ENCODE measurements at places on chromosomes 2 and 18.

GRCh38 chr2:97712693-97713295 lies 582 bp upstream of the ZAP70 start:
- H3K27me3 ChIP-seq = no peaks in the 10 kb centered on the region
- peak overlapping the region; percentile 91 for H3K4me3 ChIP-seq
- peak overlapping the region; percentile 82 for H3K27ac ChIP-seq
- H3K4me1 ChIP-seq = peaks cover 64% of the 10 kb centered on the region

GRCh38 chr18:37913051-37913450 lies 347.5 kb upstream of the CELF4 start:
- no peak overlapping the region for H3K4me3 ChIP-seq
- DNase-seq = no peak
- H3K36me3 ChIP-seq = no peaks in the 10 kb centered on the region
- H3K27ac ChIP-seq = no peak overlapping the region

DNA sequence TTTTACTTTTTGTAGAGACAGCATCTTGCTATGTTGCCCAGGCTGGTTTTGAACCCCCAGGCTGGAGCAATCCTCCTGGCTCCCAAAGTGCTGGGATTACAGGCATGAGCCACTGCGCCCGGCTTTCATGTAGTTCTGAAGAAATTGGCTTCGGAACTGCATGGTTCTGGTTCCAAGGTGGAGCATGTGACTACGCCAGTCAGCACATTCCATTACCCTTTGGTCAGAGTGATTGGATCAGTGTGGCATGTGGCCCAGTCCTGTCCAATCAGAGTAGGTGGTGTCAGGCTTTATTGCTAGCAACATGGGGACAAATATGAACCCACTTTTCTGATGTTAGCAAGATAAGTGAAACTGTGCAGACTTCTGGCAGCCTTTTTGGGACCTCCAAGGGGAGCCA lies 16.3 kb upstream of the ATOH8 start:
- H3K4me1 ChIP-seq = no peaks in the 10 kb centered on the region
- H3K36me3 ChIP-seq = no peaks in the 10 kb centered on the region
- H3K4me3 ChIP-seq = no peak overlapping the region

GRCh38 chr2:121804340-121804739 lies 48.9 kb downstream of the TSN start:
- no peaks in the 10 kb centered on the region for H3K36me3 ChIP-seq
- H3K4me3 ChIP-seq = no peak overlapping the region
- no peaks in the 10 kb centered on the region for H3K4me1 ChIP-seq
- H3K27me3 ChIP-seq = no peaks in the 10 kb centered on the region
- DNase-seq = no peak

- H3K27ac ChIP-seq = no peak overlapping the region
- H3K27me3 ChIP-seq = no peaks in the 10 kb centered on the region
- H3K4me3 ChIP-seq = no peak overlapping the region
- no peak for DNase-seq
- no peaks in the 10 kb centered on the region for H3K4me1 ChIP-seq
- no peaks in the 10 kb centered on the region for H3K36me3 ChIP-seq
Measured at GRCh38 chr2:182377467-182377866, 49.4 kb downstream of the PDE1A start.

- H3K27ac ChIP-seq = no peak overlapping the region
- no peak overlapping the region for H3K4me3 ChIP-seq
- DNase-seq = no peak
- H3K36me3 ChIP-seq = no peaks in the 10 kb centered on the region
Measured at GRCh38 chr18:33282709-33283333, 157.7 kb downstream of the CCDC178 start.

- no peak for DNase-seq
- no peak overlapping the region for H3K4me3 ChIP-seq
- no peaks in the 10 kb centered on the region for H3K27me3 ChIP-seq
- H3K27ac ChIP-seq = no peak overlapping the region
- no peaks in the 10 kb centered on the region for H3K36me3 ChIP-seq
- no peaks in the 10 kb centered on the region for H3K4me1 ChIP-seq
Measured at GRCh38 chr2:242013771-242014170, 144.2 kb downstream of the RTP5 start.

DNA sequence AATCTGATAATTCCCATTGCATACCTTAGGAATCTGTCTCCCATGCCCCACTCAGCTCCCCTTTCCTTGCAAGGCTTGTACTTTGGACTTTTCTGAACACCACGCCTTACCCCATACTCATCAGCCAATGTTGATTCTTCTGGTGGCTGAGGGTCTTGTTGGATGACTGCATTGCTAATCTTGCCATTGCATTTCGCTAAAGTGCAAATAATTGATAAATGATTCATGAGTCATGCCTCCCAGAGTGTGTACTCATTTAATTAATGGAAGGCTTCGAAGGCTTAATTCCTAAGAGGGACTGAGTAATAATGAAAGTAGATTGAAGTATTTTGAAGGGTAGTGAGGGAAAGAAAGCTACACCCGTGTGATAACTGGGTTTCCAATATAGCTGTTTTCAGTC lies 28.0 kb upstream of the PPP1R1C start:
- H3K4me3 ChIP-seq = no peak overlapping the region
- H3K36me3 ChIP-seq = no peaks in the 10 kb centered on the region
- peaks cover 5% of the 10 kb centered on the region for H3K4me1 ChIP-seq
- H3K27ac ChIP-seq = no peak overlapping the region
- DNase-seq = no peak

DNA sequence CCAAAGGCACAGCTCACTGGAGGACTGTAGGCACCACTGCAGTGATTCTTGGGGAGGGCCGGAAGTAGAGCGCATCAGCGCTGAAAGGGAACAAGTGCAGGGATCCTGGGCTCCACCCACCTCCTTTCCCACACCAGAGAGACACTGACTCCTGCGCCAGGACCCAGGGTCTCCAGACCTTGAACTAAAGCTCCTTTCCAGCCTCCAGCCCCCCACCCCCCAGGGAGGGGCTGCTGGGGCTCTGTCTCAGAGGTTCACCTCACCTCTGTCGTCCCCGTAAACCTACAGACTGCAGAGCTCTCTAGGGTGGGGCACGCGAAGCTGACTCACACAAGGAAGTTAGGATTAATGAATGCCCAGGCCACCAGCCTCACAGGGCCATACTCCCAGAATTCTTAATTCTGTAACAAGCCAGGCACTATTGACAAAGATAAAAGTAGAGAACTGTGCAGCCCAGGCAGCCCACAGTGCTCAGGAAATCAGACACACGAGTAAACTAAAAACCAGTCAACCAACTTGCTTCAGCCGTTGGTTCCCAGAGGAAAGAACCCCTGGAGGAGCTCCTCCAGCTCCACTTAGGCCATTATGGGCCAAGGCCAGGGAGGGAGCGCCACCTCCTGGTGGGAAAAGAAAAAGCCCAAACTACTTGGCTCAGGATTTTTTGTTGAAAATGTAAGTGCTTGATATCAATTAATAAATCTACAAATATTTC lies 45.1 kb upstream of the ACAA2 start:
- H3K27me3 ChIP-seq = no peaks in the 10 kb centered on the region
- H3K4me1 ChIP-seq = no peaks in the 10 kb centered on the region
- H3K27ac ChIP-seq = no peak overlapping the region
- DNase-seq = peak; percentile 46
- no peak overlapping the region for H3K4me3 ChIP-seq

DNA sequence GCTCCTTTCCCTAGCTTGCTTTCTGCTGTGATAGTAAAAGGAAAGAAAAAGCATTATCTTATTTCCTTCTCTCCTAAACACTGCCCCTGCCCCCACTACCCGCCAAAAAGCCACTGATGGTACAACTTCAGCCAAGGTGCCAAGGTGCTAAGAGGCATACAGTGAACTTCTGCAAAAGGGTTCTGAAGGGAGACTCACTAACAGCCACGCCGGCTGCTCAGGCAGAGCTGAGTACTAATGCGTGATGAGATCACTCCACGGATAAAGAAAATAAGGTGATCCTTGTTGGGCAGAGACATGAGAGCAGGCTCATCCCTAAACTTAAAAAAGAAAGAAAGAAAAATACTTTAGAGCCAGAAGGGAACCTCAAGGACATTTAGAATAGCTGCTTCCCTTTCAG lies 60.5 kb upstream of the PXDN start:
- H3K4me1 ChIP-seq = no peaks in the 10 kb centered on the region
- H3K4me3 ChIP-seq = no peak overlapping the region
- H3K27ac ChIP-seq = no peak overlapping the region
- DNase-seq = no peak

- no peaks in the 10 kb centered on the region for H3K4me1 ChIP-seq
- H3K36me3 ChIP-seq = no peaks in the 10 kb centered on the region
- H3K27ac ChIP-seq = peak overlapping the region; percentile 81
- H3K4me3 ChIP-seq = no peak overlapping the region
- no peak for DNase-seq
Measured at GRCh38 chr2:27006602-27007415, 26.0 kb upstream of the TMEM214 start.

DNA sequence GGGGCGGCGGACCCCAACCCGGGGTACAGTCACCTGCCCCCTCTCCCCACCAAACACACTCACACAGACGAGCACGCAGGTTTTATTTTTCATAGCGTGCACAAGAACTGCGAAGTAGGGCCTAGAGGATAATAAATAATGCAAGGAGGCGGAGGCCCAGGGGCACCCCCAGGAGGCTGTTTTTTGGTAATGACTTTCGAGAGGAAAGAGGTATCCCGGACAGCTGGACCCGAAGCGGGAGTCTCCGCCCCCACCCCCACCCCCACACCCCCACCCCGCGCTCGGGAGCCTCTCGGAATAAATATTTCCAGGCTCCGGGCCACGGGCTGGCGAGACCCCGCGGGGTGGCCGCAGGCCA lies 3.4 kb downstream of the CYP26B1 start:
- H3K4me1 ChIP-seq = peaks cover 8% of the 10 kb centered on the region
- H3K27ac ChIP-seq = no peak overlapping the region
- H3K36me3 ChIP-seq = no peaks in the 10 kb centered on the region
- peaks cover 25% of the 10 kb centered on the region for H3K27me3 ChIP-seq
- DNase-seq = no peak
- H3K4me3 ChIP-seq = no peak overlapping the region

- no peaks in the 10 kb centered on the region for H3K27me3 ChIP-seq
- H3K4me1 ChIP-seq = no peaks in the 10 kb centered on the region
- DNase-seq = no peak
- no peak overlapping the region for H3K4me3 ChIP-seq
Measured at GRCh38 chr2:43376523-43377198, 150.3 kb upstream of the ZFP36L2 start.

GRCh38 chr18:3152294-3152693 lies 67.5 kb downstream of the MYOM1 start:
- no peaks in the 10 kb centered on the region for H3K36me3 ChIP-seq
- no peaks in the 10 kb centered on the region for H3K27me3 ChIP-seq
- H3K27ac ChIP-seq = no peak overlapping the region
- no peak overlapping the region for H3K4me3 ChIP-seq
- H3K4me1 ChIP-seq = no peaks in the 10 kb centered on the region
- no peak for DNase-seq

GRCh38 chr2:228102949-228103348 lies 78.5 kb downstream of the SPHKAP start:
- no peak overlapping the region for H3K4me3 ChIP-seq
- DNase-seq = no peak
- H3K27ac ChIP-seq = no peak overlapping the region
- no peaks in the 10 kb centered on the region for H3K27me3 ChIP-seq
- H3K36me3 ChIP-seq = no peaks in the 10 kb centered on the region

GRCh38 chr2:11745613-11746375 lies 638 bp upstream of the LPIN1 start:
- no peaks in the 10 kb centered on the region for H3K36me3 ChIP-seq
- peak overlapping the region; percentile 52 for H3K4me3 ChIP-seq
- peak; percentile 50 for DNase-seq
- peaks cover 65% of the 10 kb centered on the region for H3K4me1 ChIP-seq

- no peaks in the 10 kb centered on the region for H3K4me1 ChIP-seq
- DNase-seq = no peak
- no peaks in the 10 kb centered on the region for H3K27me3 ChIP-seq
- no peak overlapping the region for H3K4me3 ChIP-seq
Measured at GRCh38 chr2:202018950-202019349, 14.7 kb upstream of the FZD7 start.

DNA sequence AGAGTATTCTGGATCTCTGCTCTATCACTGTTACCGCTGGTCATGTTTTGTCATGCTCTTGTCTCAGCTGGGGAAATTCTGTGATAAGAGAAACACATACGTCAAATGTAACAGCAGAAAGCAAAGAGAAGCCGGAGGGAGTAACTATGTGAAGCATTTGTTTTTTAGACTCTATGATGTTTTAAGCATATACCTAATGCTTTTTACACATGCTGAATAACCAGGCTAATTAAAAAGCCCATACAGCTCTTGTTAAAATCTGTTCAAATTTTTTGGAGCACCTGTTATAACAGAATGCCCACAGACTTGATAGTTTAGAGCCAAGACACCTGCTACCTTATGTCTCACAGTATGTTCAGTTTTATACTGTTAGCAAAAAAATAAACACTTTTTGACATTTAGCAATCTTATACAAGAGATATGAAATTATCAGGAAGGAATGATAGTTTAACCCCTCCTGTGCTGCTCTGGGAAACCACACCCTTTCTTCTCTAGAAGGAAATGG lies 92.3 kb upstream of the TANK start:
- H3K27me3 ChIP-seq = no peaks in the 10 kb centered on the region
- H3K4me1 ChIP-seq = no peaks in the 10 kb centered on the region
